H1 (cell line): ENCODE measurements at places on chromosomes 7 and 10. TPM values are rescaled to one million over a fixed set of nuclear protein-coding genes. Genes with fewer than 3 reads are reported as not detected.
A peak's percentile ranks its signal among the peaks of the same experiment; 100 is the strongest.

Gene SPDYE11
- not detected in 2 replicates for polyA plus RNA-seq

DNA sequence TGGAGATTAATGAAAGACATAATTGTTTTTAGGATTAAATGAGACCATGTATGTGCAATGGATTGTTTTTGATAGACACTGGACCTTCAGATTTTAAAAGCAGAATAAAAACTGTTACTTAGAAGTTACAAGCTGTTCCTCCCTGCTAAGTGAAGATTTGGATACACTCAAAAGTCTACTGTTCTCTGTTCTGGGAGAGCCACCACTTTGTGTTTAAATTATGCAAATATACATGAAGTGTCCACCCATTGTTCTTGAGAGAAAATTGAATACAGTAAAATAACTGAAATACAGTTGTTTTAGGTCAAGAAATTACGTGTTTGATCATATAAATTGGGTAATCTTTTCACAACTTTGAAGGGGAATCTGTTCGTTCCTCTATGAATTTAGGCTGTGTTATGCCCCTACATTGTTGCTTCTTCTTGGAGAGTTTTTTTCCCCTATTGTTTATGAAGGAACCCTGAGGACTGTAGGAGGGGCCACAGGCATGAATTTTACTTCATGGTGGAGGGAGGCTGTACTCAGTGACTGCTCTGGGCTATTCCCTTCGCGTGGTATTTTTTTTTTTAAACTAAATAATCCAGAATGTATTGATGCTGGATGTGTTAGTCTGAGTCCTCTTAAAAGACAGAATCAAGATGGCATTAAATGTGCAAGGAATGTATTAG, 18.6 kb upstream of the VCL start:
- no peak for DNase-seq

DNA sequence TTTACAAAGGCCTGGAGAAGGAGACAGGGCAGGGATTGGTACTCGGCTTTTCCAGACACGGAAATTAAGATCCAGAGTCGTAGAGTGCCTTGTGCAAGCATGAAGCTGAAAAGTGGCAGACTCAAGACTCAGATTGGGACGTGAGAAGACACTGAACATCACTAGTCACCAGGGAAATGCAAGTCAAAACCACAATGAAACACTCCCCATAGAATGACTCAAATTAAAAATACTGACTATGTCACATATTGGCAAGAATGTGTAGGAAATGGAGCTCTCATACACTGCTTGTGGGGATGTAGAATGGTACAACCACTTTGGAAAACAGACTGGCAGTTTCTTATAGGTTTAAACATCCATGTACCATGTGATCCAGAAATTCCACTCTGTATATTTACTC, 472.0 kb downstream of the RPS24 start:
- DNase-seq: no peak

DNA sequence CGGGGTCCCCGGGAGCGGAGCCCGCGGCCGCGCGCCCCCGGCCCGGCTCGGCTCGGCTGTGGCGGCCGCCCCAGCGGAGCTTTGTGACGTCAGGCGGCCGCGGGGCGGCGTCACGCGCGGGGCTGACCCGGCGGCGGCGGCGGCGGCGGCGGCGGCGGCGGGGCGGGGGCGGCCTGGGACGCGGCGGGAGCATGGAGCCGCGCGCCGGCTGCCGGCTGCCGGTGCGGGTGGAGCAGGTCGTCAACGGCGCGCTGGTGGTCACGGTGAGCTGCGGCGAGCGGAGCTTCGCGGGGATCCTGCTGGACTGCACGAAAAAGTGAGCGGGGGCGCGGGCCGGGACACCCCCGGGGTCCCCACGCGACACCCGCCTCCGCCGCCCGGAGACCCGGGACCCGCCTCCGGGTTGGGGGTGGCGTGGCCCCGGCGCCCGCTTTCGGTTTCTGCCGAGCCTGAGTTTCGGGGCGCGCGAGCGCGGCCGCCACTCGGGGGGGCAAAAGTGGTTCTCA, at the start of gene PWWP2B:
PWWP2B (plus strand) TSS at position 165 of the 506 bp plus-strand sequence; CDS start at position 192, 27 bp downstream.
- DNase-seq: no peak

DNA sequence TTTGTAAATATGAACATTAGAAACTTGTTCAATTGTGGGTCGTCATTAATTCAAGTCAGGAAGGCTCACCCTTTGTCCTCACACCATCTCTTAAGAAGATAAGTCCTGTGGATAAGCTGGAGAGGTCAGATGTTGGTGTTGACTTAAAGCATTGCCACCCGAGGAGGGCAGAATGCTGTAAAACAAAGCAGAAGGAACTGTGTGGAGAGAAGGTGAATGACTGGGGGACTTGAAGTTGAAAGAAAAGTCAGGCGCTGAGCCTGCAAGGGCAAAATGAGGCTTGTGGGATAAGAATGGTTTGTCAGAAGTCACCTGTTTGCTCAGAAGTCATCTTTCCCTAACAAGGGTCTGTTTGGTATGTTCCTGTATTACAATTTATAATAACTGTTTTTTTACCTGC, 9.1 kb downstream of the RPA3 start:
- peak; percentile 15 for DNase-seq

DNA sequence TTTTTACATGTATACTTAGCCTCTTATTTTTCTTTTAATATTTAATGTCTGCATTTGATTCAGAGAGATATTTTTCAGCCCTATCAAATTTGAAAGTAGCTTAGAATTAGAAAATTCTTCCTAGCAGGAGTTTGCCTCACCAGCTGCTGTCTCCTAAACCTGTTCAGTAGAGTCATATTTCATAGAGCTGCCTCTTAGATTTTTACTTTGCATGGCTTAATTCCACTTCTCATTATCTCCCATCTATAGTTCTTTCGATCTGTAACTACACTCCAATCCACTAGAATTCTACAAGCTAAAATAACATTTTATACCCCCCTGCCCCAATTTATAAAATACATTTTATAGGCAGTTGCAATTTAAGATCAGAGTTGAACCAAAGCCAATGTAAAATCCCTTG, 227.0 kb downstream of the ANK3 start:
- no peak for DNase-seq

DNA sequence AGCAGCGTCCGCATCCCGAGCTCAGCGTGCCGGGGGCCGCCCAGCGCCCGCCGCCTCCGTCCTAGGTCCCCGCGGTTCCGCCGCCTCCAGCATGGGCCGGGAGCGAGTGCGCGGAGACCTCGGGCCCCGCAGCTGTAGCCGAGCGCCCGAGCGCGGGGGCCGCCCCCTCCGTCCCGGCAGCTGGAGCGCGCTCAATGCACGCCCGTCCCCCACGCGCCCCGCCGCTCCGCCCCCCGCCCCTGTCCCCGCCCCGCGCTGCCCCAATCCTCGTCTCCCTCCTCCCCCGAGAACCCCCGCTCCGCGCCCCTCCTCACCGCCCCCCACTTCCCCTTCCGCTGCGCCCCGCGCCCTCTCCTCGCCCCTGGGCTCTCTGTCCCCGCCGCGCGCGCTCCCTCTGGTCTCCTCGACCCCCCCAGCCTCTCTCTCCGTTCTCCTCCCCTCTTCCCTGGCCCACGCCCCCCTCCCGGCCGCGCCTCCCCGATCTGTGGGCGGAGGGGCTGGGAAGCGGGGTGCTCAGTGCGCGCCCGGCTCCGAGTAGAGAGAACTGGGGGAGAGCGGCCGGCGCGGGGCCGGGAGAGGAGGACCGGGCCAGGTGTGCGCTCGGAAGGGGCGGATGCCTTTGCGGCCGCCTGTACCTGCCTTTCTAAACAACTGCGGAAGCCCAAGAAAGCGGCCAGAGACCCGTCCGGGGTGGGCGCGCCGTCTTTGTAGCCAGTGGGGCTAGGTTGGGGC, at the start of gene VIPR2:
VIPR2 (minus strand) TSS at position 110 of the 732 bp plus-strand sequence; CDS start at position 14, 96 bp downstream.
- no peak for DNase-seq

DNA sequence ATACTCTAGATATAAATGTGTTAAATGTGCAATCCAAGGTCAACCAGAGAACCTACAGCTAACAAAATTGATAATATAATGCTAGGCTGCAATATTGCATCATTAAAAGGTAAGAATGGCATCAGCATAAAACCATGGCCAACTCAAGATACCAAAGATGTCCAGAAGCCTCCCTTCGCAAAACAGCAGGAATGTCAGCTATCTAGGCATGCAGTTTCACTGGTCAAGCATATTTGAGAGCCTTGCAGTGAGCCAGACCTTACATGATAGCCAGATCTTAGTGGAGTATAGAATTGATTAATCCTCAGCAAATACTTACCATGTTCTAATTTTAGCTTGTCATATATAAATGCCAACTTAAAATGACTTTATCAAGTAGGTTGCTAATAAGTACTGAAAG, 138.8 kb downstream of the ZEB1 start:
- no peak for DNase-seq

DNA sequence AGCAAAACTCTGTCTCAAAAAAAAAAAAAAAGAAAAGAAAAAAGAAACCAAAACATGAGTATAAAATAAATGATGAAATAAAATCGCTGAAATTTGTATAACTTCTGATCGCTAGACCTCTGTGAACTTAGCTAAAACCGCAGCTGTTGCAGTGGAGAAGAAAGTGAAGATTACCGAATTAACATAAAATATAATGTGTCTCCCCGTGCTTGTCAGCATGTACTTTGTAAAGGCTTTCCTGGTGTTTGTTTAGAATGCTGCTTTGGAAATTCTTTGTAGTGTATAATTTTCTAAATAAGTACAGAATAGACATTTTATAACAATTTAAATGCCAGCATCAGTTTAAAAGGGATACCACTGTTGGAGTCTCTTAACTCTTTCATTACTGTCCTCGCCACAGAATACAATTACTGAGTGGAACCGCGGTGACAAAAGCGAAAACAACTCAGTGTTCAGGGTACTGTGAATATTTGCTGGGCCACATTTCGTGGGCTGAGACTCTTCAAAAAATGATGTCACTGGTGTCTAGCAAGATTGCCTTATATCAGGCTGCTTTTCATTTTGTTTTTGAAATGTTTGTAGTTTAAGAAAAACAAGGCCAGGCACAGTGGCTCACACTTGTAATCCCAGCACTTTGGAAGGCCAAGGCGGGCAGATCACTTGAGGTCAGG, 167.7 kb downstream of the NSUN6 start:
- no peak for DNase-seq

Gene CHST3
- 2.0 and 2.4 TPM in 2 replicates for polyA plus RNA-seq

- DNase-seq: no peak
Observed at GRCh38 chr10:61682323-61682722, 19.6 kb downstream of the CABCOCO1 start.

DNA sequence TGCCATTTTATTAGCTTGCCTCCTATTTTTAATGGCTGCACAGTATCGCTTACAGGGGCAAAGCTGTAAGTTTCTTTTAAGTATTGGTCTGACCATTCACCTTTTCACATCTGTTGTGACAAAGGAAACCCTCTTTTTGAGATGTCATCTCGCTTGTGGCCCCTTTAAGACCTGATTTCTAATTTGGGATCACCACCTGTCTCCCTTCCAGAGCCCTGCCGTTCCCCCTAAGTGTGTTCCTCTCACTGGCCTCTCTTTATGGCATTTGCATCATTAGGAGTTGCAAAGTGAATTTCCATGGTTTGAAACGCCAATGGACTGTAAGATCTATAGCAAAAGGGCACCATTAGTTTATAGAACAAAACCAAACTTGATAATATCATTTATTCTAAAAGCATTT, 1.4 kb downstream of the EPDR1 start:
- DNase-seq: no peak

DNA sequence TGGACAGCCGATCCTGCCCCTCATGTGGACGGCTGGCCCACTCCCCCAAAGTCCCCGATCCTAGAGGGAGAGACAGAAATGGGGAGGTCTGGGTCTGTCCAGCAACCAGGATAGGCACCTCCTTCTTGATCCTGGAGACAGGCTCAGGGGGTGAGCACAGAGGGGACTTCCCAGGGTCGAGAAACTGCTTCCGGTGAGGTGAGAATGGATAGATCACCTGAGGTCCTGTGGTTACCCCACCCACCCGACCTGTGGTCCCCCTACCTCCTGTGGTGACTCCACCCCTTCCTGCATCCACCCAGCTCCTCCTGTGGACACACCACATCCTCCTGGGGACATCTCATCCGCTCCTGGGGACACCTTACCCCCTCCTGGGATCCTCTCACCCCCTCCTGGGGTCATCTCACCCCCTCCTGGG, 27.4 kb upstream of the RASGEF1A start:
- no peak for DNase-seq

DNA sequence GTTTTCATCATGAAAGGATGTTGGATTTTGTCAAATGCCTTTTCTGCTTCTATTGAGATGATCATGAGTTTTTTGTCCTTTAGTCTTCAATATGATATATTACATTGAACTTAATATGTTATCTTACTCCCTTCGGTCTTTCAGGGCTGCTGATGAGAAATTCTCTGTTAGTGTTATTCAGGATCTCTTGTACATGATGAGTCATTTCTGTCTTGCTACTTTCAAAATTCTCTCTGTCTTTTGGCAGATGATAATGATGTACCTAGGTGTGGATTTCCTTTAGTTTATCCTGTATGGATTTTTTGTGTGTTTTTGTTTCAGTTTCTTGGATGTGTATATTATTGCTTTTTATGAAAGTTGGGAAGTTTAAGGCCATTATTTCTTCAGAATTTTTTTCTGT, 320.9 kb upstream of the NPSR1 start:
- DNase-seq: no peak

Gene FAM131B
- polyA plus RNA-seq: 23.1 and 28.8 TPM in 2 replicates

DNA sequence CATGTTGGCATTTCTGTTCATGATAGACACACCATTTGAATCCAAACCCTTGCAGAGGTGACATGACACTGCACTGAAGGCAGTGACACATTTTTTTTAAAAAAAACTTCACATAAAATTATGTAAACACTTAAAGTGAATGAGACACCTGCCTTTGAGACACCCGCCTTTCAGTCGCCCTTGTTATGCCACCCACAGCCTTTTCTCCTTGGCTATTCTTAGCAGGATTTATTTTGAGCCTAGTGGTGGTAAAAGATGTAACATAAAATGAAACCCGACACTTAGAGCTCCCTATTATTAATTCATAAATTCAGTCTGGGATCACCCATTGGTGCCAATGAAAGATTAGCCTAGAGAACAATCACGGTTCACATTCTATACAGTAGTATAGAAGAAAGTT, 161.3 kb downstream of the DYNC1I1 start:
- no peak for DNase-seq

DNA sequence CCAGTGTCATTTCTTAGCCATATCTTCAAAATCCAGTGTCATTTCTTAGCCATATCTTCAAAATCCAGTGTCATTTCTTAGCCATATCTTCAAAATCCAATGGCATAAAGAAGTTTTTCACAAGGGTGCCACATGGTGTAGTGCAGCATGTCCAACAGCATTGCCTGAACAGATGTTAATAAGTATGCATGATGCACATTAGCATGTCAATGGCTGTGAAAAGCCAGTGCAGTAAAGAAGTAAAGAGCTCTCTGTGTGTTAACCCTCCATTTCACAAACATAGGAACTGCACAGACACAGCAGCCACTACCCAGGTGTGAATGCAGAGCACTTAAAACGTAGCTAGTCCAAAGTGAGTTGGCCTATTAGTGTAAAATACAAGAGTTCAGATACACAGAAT, 89.8 kb downstream of the GNAI1 start:
- no peak for DNase-seq

Gene COX15
- 15.8 and 17.5 TPM in 2 replicates for polyA plus RNA-seq

GRCh38 chr10:96313344-96313743, 9.1 kb downstream of the DNTT start:
- no peak for DNase-seq

GRCh38 chr10:113475381-113475807, 77.5 kb upstream of the HABP2 start:
- DNase-seq: no peak

Gene PAPOLB
- 0.02 TPM in 1 of 2 replicates, not detected in the other for polyA plus RNA-seq

Gene AASS
- 203 and 207 TPM in 2 replicates for polyA plus RNA-seq

Gene CYP2C18
- polyA plus RNA-seq: 0.17 TPM in 1 of 2 replicates, not detected in the other
